CD4-positive, alpha-beta memory T cell (primary cell): ENCODE measurements at places on chromosomes 7 and 10.

GRCh38 chr10:32851301-32851700, 106.7 kb downstream of the ITGB1 start:
- DNase-seq = no peak

DNA sequence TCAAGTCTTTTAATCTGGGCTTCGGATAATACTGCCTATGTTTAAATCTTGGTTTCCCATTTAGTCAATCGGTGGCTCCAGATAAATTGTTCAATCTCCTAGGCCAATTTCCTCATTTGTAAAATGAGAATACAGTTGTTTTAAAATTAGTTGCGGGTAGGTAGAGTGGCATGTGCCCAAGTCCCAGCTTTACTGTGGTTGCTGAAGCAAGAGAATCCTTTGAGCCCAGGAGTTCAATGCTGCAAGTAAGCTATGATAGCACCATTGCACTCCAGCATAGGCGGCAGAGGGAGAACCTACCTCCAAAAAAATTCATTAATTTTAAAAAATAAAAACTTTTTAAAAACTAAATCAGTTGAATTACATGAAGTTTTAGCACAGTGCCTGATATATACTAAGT, 7.3 kb downstream of the RNF216 start:
- no peak for DNase-seq

DNA sequence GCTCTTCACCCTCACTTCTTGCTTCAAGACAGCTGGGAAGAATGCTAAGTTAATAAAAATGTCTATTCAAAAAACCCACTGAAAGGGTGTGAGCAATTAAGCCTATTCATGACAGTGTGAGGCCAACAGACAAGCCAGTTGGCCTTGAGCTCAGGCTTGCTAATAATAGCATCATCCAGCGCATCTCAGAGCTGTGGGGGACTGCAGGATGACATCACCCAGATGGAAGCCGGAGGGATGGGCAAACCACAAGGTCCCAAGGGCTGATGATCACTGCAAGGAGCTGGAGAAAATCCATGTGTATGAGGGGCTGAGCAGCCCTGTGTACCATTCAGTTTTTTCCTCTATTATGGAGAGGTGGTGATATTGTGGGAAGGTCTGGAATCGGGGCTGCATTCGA, 770.4 kb downstream of the TNS3 start:
- no peak for DNase-seq

GRCh38 chr7:155995183-155995612, 182.9 kb upstream of the SHH start:
- DNase-seq = no peak
